NCI-H82 (cell line): ENCODE measurements at places on chromosomes 16 and 17.
A peak's percentile ranks its signal among the peaks of the same experiment; 100 is the strongest.

GRCh38 chr17:73463821-73464220 lies 152.0 kb upstream of the CDC42EP4 start:
- DNase-seq = no peak

- DNase-seq = peak; percentile 49
These were observed 3.8 kb downstream of the LITAFD start for GRCh38 chr16:8885674-8886592.

GRCh38 chr17:29073520-29073919 lies 30.6 kb downstream of the PIPOX start:
- peak; percentile 96 for DNase-seq

GRCh38 chr17:62807812-62808575 lies at the start of gene MARCHF10:
Gene MARCHF10, minus strand, starts transcription at chr17:62808314. Its CDS starts 6,579 bp downstream, at chr17:62801735.
- peak; percentile 48 for DNase-seq

DNA sequence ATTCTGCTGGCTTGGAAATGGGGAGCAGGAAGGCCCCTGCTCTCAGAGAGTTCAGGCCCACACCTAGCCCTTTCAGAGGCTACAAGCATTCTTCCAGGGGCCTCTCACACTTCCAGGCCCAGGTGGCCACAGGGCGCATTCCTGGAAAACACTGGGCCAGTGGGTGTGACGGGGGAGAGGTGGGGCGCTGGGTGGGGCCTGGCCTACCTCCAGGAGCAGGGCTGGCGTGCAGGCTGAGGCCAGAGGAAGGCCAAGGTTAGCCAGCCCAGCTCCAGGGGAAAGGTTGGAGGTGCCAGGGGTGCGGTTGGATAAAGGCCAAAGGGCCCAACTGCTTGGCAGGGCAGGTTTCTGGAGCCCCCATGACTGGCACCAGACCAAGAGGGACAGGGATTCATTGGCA lies 198.2 kb downstream of the MAF start:
- DNase-seq = no peak

- DNase-seq = peak; percentile 73
These were observed 9.1 kb downstream of the TUBG1 start for GRCh38 chr17:42618442-42619150.

DNA sequence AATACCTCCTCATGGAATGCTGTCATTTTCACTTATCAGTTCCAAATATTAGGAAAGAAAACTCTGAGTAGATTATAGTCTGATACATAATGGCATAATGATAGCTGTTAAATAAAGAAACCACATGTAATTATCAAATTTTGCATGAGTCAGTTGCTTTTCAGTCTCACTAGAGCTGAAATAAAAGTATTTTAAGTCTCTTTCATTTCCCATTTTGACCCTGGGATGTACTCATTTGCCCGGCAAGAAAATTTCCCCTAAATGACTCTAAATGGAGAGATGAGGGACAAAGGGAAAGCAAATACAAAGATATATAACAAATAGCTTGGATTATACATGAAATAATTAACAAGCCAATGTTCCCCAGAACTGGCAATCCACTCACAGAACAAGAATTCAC lies 47.9 kb upstream of the CPHXL start:
- DNase-seq = no peak

DNA sequence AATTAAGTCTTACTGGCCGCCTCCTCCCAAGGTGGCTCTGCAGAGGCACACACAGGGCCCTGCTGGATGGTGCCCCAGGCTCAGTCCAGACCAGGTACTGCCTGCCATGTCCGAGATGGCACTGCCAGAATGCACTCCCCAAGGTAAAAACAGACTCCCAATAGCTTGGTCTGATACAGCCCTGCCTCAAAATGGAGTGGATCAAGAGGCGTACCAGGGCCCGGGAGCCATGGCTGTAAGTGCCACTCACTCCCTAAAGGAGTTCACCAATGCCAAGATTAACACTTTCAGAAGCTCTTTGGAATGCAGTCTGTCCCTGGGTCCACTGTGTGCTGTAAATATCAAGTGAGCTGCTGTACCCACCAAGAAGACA lies 576 bp upstream of the MYO18A start:
- no peak for DNase-seq

DNA sequence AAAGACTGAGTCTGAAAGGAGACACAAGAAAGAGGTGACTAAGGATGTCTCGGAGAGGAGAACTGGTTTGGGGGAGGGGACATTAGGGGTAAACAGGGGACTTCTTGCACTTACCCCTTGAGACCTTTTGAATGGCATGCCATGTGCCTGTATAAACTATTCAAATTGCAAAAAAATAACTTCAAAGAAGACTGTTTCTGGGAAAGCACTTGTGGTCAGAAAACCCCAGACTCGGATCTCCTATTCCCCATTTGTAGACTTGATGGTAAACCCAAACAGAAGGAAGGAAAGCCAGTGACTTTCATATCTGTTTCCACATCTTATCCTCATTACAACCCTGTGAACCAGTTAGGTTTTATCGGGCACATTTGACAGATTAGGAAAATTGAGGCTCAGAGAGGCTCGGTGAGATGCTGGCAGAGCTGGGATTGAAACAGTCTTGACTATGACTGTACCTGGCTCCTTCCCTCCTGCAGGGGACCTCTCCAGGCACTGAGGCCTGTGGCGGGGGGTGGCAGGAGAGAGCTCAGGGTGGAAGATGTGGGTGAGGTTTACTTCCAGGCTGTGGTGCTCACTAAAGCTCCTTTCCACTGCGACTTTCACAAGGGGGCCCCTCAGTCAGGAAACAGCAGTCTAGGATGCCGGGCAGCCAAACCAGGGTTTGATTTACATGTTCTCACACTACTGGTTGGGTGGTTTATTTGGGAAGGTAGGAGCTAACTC lies 30.5 kb upstream of the PLCG2 start:
- DNase-seq = no peak

GRCh38 chr17:7715936-7716886 lies 1.3 kb upstream of the DNAH2 start:
- peak; percentile 91 for DNase-seq

DNA sequence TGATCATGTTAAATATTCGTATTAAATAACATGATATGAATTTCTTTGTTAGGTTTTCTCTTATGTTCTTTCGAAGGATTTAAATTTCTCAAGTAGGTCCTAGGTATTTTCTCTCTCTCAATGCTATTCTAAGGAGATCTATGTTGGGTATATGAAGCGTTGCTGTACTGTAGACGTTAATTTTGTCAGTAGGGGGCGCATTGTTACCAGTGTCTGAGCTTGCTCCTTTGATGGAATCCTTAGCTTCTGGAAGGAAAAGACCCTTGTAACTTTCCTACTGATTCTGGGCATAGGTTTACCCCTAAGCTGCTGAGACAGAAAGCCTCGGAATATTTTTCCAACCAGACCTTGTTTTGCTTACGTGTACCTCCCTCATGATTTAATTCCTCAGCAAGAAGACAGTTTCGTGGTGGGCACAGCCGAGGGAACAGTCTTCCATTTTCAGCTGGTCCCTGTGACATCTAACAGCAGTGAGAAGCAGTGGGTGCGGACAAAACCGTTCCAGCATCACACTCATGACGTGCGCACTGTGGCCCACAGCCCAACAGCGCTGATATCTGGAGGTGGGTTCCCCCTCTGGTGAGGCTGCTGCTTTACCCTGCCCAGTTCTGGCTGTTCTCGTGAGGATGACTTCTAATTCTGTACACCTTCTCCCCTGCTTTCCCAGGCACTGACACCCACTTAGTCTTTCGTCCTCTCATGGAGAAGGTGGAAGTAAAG lies 17.9 kb downstream of the UTP4 start:
- DNase-seq = peak; percentile 78

GRCh38 chr16:48895142-48895541 lies 285.2 kb upstream of the N4BP1 start:
- DNase-seq = no peak

DNA sequence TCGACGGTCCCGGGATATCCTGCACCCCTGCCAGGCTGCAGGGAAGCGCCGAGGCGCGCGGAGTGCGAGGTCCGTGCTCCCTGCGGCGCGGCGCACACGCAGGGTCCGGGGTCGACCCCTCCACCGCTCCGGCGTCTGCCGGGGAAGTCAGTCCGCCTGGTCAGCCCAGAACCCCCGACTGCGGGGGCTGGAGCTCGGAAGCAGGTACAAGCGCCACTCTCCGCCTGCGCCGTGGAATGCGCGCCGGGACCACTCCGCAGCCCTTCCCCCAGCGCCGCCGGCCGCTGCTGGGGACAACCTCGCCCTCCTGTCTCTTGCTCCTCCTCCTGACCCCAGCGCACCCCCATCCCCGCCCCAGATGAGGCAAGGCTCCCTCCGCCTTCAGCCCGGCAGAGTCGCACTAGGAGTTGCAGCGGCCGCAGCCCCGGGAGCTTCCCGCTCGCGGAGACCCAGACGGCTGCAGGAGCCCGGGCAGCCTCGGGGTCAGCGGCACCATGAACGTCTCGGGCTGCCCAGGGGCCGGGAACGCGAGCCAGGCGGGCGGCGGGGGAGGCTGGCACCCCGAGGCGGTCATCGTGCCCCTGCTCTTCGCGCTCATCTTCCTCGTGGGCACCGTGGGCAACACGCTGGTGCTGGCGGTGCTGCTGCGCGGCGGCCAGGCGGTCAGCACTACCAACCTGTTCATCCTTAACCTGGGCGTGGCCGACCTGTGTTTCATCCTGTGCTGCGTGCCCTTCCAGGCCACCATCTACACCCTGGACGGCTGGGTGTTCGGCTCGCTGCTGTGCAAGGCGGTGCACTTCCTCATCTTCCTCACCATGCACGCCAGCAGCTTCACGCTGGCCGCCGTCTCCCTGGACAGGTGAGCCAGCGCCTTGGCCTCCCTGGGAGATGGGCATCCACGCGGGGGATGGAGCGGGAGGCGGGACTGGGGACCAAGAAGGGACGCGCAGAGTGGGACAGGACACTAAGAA lies at the start of gene GALR2:
GALR2 (plus strand) TSS at position 392 of the 974 bp plus-strand sequence; CDS start at position 495, 103 bp downstream.
- peak; percentile 21 for DNase-seq

DNA sequence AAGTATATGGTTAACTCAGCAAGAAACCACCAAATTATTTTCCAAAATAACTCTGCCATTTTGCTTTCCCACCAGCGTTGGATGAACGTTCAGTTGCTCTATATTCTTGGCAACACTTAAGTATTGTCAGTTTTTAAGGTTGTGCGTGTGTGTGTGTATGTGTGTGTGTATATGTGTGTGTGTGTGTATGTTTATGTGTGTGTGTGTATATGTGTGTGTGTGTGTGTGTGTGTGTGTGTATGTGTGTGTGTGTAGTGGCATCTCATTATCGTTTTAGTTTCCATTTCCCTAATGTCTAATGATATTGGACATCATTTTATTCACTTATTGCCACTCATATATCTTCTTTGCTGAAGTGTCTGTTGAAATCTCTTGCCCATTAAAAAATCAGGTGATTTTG lies 11.2 kb upstream of the SMTNL2 start:
- DNase-seq = no peak
